ENCODE measurements at places on chromosomes 5 and 9.

GRCh38 chr9:91174772-91175171, 186.9 kb downstream of the AUH start:
- no peak for DNase-seq

DNA sequence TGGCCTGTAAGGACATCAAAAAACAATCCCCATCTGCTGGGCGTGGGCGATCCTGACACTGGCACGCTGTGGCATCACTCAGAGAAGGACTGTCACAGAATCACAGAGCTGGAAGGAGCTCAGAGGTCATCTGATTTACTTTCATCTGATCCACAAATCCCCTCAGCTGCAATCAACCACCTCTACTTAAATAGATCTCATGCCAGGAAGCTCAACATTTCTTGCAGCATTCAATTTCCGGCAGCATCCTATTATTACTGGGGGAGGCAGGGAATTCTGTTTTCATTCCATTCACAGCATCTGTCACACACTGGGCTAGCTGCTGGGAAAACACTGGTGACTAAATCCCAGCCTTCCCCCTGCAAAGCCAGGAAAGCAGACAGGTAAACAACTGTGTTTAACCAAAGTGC, 38.3 kb downstream of the RETREG1 start:
- DNase-seq = peak; percentile 82

DNA sequence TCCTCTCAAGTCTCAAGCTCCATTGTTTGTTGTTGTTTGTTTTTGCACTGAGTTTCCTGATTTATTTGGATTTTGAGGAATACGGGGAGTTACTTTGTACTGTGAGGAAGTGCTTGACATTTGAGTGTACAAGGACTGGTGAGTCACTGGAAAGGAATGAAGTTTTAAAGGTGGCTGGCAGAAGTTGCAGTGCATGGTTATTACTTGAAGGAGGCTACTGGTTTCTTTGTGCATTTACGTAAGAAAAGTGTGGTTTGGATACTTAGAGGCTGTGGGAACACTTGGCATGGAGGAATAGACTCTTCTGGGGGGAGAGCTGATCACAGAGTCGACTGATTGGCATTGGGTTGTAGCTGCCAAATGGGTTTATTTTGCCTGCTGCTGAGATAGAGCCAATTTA, 919.0 kb downstream of the TAF11L14 start:
- no peak for DNase-seq

DNA sequence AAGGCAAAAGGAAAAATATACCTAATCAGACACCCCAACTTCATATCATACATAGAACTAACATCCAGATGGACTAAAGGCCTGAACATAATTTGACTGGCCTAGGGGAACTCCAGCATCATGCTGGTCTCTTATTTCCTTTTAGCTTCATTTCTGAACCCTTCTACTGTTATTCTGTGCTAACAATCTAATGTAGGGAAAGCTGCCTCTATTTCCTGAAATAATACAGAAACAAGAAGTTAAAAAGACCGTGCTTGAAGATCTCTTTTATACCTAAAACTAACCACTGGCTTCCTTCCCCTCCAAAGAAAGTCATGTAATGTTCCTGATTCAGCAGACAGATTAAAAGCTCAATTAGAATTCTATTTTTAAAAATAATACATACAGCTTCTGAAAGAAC, 36.7 kb downstream of the LPAR1 start:
- no peak for DNase-seq

- peak; percentile 75 for DNase-seq
These were observed 7.0 kb downstream of the ASS1 start for GRCh38 chr9:130451509-130452388.

DNA sequence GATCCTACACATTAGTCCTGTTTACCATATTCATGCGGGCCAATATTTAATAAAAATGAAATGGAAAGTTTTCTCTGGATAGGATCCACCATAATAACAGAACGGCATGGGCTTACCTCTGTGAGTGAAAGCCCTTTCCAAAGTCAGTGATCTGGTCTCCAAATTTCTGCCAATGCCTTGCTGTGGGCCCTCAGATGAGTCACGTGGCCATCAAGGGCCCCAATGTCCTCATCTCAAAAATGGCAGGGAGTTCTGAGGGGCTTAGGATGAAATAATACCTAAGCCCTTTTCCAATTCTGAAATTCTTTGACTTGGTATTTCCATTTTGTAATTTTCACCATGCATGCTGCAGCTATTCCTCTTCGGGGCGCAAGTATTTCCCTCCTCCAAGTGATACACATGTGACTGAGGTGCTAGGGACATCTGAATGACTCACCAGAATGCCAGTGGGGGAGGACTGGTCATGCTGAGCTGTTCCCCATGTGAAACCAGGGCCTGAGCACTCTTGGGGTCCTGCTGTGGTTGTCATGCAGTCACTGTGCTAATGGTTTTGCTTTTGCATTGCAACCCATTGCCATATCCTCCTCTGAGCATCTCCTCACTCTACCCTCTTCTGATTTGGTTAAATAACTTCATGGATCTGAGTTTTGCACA, 35.0 kb downstream of the ITK start:
- DNase-seq = no peak

DNA sequence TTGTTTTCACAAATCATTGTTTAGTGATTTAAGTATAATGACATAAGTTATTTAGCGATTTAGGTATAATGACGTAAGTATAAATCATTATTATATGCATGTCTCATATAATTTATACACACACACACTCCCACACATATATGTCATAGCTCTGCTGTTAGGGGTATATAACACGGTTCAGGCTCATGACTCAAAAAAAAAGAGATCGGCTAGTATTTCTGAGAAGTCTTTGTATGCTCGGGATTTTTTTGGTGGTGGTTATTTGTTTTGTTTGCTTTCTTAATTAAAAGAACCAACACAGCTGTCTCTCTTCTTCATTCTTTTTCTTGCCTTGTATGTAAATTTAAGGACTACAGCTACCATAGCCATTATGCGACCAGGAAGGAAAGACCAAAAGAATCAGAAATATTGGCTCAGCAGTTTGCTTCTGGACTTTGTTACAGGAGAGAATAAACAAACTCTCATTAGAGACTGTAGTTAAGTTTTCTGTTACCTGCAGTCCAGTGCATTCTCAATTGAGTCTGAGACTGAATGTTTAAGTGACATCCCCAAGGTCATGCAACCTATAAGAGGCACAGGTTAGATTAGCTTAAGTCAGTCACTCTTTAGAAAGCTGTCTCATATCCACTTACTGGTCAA, 83.2 kb upstream of the NREP start:
- no peak for DNase-seq

DNA sequence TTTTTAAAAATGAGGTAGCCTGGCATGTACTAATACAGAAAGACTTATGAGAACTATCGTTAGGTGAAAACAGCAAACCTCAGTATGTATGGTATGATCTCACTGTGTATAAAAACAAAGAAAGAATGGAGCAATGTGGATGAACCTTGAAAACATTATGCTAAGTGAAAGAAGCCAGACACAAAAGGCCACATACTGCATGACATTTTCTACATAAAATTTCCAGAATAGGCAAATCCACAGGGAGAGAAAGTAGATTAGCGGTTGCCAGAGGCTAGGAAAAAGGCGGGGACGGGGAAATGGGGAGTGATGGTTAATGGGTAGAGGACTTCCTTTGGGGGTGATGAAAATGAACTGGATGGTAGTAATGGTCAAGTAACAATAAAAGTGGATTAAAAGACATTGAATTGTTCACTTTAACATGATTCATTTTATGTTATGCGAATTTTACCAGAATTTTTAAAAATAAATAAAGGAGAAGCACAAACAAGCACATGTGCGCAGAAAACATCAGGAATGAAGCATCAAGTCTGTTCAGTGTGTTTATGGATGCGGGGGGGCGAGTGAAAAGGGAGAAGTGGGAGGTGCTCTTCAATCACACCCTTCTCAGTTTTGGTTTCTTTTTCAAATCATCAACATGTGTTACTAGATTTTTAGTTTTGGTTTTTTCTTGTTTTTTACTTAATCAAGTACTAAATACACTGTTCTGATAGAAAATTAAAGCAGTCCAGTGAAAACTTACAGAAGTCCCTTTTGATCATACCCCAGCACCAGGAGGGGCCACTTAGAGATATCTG, 16.3 kb downstream of the ROR2 start:
- no peak for DNase-seq

DNA sequence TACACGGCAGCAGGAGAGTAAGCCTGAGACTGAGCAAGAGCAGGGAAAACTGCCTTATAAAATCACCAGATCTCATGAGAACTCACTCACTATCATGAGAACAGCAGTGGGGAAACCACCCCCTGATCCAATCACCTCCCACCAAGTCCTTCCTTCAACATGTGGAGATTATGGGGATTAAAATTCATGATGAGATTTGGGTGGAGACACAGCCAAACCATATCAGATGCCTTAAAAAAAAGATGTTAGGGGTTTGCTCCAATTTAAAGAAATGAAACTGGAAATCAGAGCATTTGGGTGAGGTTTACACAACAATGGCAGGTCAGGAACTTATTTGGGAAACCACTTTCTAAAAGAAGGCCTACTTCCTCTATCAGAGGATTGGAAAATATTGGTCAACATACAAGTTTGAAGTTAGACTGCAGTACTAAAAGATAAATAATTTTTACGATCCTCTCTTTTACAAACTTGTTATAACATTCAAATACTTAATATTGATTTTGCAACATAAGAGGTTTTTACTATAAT, 105.1 kb downstream of the FBN2 start:
- no peak for DNase-seq

GRCh38 chr5:144108131-144108530, 62.3 kb downstream of the YIPF5 start:
- DNase-seq = no peak

DNA sequence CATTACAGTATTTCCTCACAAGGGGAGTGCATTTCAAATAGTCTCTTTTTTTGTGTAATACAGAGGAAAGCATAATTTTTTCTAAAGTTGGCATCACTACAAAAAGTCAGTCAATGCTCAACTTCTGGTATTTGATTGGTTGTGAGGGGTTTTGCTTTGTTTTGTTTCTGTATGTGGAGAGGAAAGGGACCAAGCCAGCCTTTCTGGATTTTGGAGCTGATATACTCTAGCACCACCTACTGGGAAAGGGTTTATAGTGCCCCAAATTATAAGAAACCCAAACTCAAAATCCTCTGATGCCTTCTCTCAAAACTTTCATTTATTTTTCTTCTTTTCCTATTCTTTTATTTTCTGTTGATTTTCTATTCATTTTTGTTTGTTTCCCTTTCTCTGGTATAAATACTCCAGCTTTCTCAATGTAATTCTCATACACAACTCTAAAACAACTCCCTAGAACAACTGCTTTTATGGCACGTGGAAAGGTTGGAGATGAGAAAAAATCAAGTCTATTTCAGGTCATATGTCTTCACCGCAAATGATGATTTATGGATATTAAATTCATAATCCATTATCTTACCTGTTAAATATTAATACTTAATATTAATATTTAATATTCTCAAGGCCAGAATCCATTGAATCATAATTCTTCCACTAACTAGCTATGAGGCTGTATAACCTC, 69.5 kb upstream of the ANXA1 start:
- DNase-seq = peak; percentile 9

DNA sequence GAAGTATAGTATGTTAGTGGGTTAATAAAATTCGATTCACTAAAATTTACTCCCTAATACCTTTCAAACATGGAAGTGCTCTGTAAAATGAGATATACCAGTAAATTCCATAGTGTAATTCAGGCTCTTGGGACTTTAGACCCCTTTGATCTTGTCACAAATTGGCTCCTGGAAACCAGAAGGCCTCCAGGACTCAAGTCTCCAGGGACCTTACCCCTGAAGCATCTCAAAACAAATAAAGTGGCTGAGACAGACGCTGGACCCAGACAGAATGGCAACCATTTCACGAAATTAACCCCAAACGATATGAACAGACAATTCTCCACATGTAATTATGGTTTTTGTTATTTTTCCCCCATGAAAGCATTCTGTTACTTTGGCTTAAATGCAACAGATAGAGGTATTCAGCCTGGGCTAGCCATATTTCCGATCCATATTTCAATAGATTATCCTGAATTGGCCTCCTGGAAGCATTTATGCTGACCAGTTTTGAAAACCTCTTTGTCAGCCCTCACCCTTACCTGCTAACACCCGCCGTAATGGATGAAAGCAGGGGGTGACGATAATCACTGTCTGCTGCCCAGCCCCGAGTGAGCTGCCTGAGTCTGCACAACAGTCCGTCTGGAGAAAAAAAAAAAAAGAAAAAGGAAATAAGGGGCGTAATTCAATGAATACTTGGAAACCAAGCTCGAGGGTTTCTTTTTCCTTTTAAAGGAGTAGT, 34.1 kb upstream of the EFNA5 start:
- DNase-seq = peak; percentile 89

DNA sequence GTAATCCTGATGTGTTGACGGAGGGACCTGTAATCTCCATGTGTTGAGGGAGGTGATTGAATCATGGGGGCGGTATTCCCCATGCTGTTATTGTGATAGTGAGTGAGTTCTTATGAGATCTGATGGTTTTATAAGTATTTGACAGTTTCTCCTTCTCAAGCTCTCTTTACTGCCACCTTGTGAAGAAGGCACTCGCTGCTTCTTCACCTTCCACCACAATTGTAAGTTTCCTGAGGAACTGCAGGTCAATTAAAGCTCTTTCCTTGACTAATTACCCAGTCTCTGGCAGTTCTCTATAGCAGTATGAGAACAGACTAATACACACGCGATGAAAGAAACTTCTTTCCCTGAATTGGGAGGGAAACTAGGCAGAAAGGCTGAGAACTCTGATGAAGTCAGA, 141.1 kb upstream of the RAD23B start:
- DNase-seq = no peak

GRCh38 chr5:9265441-9266287, 280.2 kb downstream of the SEMA5A start:
- DNase-seq = no peak

DNA sequence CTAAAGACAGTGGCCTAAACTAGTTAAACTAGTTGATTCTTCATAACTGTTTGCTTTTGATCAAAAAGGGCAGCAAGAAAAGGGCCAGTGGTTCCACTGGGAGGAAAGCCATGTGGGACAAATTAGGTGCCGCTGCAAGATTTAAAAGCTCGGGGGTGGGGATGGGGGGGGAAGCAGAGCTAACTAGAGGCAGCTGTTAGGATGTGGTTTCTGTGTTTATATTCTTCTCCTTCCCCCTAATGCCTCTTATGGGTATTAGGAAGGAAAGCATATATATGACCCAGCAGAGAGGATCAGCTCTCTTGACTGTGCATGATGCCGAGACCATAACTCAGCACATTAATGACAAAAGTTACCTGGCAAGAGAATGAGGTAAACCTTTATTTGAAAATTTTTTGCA, 65.7 kb downstream of the EFNA5 start:
- DNase-seq = no peak

GRCh38 chr5:160166973-160167623, 47.8 kb upstream of the PWWP2A start:
- DNase-seq = no peak

DNA sequence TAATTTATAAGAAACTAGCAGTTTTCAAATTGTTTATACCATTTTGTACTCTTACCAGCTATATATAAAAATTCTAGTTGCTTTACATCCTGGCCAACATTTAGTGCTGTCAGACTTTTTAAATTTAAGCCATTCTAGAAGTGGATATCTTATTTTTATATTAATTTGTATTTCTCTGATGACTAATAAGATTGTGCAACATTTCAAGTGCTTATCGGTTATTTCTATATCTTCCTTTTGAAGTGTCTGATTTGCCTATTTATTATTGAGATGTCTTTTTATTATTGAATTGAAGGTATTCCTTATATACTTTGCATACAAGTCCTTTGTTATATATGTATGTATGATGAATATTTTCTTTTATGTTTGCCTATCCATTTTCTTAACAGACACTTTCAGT, 324.0 kb downstream of the ELAVL2 start:
- no peak for DNase-seq

Data from NCI-H146 (cell line).